ENCODE measurements at places on chromosomes 5 and 9.

DNA sequence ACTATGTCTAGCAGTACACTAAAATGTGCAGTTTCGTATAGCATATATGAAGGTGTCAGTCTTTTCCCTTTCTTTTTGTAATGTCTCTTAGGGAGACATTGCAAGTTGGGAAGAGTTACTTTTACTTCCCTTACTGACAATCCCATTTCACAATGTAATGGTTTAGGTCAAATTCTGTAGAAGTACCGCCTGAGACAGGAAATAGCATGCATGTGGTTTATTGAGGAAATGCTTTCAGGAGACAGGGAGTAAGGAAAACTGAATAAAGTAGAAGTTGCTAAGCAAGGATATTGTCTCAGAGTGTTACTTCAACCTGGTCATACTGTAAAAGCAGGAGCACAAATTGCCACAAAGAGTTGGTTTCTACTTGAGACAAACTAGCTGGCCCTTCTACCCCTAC lies 32.1 kb upstream of the MSANTD3 start:
- no peak for DNase-seq

GRCh38 chr9:76336027-76336426 lies 58.2 kb downstream of the RFK start:
- no peak for DNase-seq

DNA sequence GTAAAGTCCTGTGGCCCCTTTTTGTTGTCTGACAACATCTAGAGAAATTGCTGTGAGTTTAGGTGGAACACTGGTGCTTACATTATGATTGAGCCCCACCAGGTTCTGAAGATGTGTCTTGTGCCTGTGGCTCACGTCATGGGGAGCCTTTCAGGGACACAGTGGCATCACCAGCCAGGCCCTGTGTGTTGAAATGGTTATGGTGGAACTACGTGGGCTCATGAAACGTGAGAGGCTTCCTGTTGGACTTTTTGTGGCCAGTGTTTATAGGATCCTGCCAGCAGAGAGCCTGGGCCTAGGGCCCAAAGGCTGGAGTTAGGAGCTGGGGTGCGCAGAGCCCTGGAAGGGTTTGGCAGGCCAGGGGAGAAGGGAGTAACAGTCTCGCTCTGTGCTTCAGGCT lies 46.8 kb downstream of the TENT4A start:
- DNase-seq = no peak

- DNase-seq = no peak
Measured at GRCh38 chr9:104686081-104686480, 8.2 kb upstream of the OR13D1 start.

DNA sequence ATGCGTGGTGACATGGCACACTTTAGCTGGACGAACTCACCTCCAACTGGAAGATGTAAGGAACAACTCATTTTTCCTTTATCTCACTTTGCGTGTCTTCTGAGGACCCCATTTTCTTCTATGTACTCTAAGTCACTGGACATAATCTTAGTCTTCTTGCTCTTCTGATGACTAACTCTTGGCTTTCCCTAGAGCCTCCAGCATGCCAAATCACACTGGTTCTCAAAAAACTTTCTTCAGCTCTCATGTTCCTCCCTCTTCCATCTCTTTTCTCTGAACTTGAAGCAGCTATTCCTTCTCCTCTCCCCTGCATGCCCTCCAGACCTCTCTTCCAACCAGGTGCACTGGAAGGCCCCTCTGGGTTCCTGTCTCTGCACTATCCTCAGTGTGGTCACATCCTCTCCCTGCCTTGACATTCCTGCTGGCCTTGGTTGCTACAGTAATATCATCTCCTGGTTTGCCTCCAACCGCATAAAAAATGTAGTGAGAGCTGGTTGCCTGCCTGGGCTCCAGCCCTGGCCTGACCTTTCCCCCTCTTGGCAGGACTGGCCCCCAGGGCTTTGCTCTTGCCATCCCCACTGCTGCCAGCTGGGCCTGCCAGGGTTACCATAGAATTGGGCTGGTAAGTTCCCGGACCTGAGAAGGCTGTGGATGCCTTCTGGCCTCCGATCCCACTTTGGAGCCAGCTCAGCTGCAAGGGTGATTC lies 44.8 kb upstream of the BNC2 start:
- DNase-seq = no peak

GRCh38 chr5:149320791-149321330 lies 24.4 kb upstream of the GRPEL2 start:
- peak; percentile 47 for DNase-seq

DNA sequence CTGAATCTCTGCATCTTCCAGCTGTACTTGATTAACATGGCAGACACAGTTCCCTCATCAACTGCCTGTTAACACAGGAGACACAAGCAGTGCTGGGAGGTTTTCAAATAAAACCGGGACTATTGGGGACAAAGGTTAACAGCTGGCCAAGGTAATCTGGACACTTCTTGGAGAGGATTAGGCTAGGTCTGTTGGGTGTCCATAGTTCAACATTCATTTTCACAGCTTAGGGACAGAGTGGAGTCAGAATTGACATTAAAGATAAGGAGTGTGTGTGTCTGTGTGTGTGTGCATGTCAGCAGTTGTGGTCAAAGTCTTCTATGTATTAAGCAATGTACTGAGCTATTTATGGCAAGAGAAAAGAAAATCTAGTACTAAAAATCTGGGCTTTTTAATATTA lies 216.2 kb downstream of the MED10 start:
- no peak for DNase-seq

DNA sequence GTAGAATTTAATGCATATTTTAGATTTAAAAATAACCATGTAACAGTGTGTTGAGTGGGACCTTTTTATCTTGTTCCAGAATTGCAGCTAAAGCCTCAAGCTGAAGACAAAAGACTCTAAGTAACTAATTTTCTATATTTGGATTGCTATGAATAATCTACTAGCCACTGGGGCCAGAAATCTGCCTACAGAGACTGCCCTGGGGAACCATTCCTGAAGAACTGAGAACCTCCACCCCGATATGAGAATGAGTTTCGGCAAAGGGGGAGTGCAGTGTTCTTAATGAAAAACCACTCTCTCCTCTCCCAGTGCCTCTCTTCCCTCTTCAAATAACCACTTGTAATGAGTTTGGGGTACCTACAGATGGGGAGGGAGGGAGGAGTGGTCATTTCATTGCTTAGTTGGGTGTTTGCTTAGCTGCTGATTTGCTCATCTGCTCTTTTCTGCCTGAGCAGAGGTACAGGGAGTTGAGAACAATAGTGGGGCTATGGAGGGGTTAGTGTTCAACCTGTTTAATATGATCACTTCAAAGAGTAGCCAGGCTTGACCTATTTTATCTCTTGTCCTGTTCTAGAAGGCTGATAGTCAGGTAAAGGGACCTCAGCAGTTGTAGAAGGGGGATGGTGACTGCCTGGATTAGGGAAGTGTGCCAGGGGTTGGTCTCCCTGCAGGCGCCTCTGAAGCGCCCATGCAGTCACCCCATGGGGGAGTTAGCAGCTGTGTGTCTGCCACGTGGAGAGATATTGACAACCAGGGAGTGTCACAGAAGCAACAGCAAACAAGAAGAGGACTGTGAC lies 47.7 kb downstream of the ATG10 start:
- no peak for DNase-seq

GRCh38 chr9:125262294-125262991 lies 817 bp downstream of the GAPVD1 start:
- DNase-seq = no peak

GRCh38 chr9:13942695-13943094 lies 371.2 kb downstream of the NFIB start:
- DNase-seq = no peak

DNA sequence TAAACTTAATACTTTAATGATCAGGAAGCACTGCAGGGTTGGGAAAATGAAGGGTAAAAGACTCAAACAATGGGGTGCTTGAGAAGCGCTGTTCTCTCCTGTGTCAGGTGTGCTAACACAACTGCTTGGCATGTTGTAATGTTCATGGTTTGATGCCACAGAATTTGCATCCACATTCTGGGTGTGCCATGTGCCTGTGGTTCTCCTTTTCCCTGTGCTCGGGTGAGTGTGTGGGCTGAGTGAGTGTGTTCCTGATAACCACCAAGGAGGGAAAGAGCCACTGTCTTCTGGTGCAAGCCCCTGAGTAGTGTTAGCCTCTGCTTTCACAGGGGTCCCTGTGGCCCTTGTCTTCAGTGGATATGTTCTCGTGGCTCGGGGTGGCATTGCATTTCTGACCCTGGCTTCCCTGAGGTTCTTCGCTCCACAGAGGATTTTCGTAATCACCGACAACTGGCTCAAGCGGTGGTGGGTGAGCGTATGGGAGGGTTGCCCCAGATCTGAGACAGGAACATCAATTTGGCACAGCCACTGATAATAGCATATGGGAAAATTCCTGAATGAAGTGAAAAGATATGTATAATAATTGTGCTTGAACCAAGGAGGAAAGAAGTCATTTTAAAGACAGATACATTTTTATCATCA lies 102.0 kb downstream of the MVB12B start:
- peak; percentile 33 for DNase-seq

All from NCI-H187 (cell line).